NCI-H1092 (cell line): ENCODE measurements at places on chromosomes 2 and 18.

GRCh38 chr2:31322371-31322770 lies 88.4 kb downstream of the EHD3 start:
- no peak for DNase-seq

DNA sequence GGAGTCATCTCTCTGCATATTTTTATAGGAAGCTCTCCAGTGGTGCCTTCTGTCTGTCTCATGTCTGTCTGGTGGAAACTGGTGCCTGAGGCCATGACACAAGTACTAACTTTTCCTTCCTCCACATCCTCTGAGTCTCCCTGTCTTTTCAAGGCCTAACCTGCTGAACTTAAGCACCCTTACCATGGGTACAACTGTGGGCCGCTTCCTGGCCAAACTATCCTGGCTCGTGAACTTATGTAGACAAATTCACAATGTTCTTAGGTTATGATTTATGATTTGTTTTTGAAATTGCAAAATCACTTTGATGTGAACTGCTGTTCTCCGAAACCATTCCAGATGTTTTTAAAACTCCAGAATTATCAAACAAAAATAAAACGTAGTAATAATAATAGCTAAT lies 804.5 kb upstream of the POU3F3 start:
- DNase-seq = no peak

- no peak for DNase-seq
Observed at GRCh38 chr2:34670482-34670881, 1071.4 kb upstream of the FAM98A start.

- DNase-seq = no peak
Observed at GRCh38 chr18:3194947-3195612, 24.7 kb downstream of the MYOM1 start.

- DNase-seq = no peak
Observed at GRCh38 chr18:36509646-36510197, 212.2 kb downstream of the FHOD3 start.

- DNase-seq = no peak
Observed at GRCh38 chr18:71798986-71799673, 745.0 kb downstream of the CBLN2 start.

- DNase-seq = no peak
Observed at GRCh38 chr2:158182676-158183295, 81.1 kb downstream of the UPP2 start.

GRCh38 chr2:11220445-11220844 lies 65.2 kb downstream of the SLC66A3 start:
- DNase-seq = no peak

DNA sequence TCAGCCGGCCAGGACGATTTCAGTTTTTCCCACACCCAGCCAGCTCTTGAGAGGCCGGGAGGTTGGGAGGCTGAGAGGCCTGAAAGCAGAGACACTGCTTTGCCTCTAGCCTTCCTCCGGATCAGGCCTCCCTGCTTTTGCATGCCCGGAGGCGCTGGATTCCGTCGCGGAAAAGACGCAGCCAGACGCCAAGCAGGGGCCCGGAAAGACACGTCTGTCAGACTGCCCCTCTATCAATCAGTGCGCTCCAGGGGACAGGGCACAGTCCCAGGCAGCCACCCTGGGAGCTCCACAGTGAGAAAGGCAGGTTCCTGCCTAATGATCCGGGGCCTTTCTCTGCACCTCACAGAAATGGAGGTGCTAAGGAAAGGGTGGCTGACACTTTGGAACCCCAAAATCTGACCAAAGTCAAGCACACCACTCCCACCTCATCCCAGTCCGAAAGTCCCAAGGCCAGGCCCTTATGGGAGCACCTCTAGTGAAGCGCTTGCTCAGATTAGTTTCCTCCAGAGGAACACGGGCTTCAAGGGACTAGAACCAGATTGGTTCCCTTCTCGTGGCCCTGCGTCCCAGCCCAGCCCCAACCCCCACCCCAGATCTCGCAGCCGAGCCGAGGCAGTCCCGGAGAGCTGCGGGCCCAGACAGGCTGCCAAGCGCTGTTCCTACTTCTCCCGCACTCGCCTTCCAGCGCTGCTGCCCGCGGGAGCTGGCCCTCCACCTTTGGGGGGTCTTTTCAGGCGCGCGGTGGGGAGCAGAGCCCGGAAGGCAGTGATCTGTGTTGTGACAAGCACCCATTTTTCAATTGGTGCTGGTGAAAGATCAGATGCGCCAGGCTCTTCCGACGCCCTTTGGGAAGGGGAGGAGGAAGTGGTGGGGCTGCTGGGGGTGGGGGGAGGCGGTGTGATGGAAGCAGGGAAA lies 5.0 kb downstream of the DLX1 start:
- DNase-seq = no peak

DNA sequence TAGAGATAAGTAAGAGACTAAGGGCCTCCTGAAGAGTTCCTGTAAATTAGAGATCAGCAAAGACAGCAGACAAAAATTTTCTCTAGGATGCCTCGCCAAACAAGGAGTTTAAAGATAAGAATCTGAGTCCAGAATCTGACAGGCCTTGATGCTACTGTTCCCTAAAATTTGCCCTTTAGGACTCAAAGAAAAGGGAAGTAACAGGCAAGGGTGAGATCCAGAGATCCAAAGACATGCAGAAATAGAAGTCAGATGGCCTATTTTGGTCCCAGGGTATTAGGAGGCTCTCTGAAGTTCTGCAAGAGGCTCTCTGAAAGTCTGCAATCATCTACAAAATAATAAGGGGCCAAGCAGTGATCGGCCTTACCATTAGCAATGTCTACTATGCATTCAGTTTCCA lies 33.0 kb downstream of the GALNT5 start:
- DNase-seq = no peak
